ENCODE measurements at places on chromosomes 7 and 10. TPM values are rescaled to one million over a fixed set of nuclear protein-coding genes. Genes with fewer than 3 reads are reported as not detected.

DNA sequence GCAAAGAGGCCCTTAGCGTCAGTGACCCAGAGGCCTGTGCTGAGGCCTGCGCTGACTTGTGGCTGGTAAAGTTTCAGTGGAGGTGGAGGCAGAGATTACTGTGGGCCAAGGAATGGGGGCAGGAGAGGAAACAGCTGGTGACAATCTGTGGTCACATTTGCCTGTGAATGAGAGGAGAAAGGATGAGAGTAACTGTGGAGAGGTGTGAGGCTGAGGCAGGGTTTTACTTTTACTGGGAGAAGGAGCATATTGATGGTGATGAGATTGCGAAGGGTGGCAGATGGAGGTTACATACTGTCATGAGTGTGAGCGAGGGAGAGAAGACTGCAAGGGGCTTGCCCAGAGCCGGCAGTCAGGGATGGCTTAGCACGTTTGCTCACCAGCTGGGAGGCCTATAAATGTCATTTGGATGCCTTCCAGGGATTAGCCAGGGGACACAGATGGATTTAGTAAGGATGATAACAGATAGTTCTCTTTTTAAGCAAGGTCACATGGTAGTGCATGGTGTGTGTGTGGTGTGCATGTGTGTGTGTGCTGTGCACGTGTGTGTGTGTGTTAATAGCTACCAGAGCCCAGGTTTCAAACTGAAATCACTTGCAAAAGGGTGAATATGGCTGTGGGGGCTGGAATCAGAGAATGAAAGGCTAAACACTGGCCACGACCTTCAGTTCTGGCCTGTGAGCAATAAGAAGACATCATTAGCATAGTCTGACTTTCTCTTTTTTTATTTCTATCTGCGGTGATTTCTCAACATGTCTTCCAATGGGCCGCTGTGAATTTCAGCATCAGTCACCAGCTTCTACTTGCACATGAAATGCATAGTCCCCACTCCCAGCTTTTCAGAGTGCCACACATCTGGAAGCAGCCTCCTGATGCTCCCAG lies 291.5 kb upstream of the ZNF32 start:
- H3K27me3 ChIP-seq, result no peaks in the 10 kb centered on the region
- no peak overlapping the region for H3K27ac ChIP-seq
- DNase-seq, result peak; percentile 7
- no peak overlapping the region for H3K4me3 ChIP-seq
- no peaks in the 10 kb centered on the region for H3K4me1 ChIP-seq

DNA sequence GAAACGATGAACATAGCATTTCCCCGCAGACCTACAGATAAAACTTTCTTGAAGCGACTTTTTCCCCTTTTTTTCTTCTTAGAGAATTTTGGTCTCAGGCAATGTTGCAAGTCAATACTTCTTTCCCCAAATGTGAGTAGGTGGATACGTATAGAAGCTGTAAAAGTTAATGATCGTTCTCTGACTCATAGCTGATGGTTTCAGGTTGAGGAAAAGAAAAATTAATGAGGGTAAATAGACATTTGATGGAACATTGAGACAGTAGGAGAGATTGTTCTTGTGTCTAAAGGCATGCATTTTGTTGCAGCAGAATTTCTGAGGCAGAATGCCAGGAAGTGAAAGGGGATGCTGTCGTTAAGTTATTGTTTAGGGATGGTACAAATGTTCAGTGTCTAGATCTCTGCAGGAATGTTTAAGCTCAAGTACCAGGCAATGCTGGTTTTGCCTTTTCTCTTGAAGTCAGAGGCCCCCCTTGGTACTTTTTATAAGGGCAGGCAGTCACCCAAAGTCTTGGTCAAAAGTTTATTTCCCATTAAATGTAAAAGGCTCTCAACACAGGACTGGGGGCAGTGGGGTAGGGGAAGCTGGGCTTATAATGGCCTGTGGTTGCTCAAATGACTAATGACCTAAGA lies 9.3 kb downstream of the TCF7L2 start:
- H3K4me3 ChIP-seq, result no peak overlapping the region
- peak overlapping the region; percentile 82 for H3K27ac ChIP-seq
- no peak for DNase-seq
- peaks cover 2% of the 10 kb centered on the region for H3K36me3 ChIP-seq
- H3K27me3 ChIP-seq, result no peaks in the 10 kb centered on the region

ZNF12 gene
- 26.1 TPM for total RNA-seq

DNA sequence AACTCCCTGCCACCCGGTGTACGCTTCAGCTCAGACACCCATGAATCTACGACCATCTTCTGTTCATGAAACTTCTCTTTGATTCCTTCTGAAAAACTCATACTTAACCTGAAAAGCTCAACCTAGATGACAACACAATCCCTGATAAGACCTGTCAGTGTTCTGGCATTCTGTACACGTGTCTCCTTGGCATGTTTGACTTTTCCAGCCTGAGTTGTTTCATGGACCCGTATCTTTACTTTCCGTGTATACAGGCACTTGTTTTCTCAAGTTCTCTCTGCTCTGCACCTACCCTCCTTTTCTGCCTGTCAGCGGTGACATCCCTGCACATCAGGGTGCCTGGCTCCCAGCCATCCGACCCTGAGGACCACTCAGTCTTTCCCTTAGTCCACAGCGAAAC lies 103.3 kb downstream of the LARP4B start:
- DNase-seq, result no peak
- no peaks in the 10 kb centered on the region for H3K27me3 ChIP-seq
- no peaks in the 10 kb centered on the region for H3K4me1 ChIP-seq
- peaks cover 12% of the 10 kb centered on the region for H3K36me3 ChIP-seq
- no peak overlapping the region for H3K27ac ChIP-seq

AP4M1 gene
- total RNA-seq, result 16.2 TPM

Data from Caco-2 (cell line).